Thyroid gland (tissue), 4 donors: ENCODE measurements at places on chromosomes 3 and 15. TPM values are rescaled to one million over a fixed set of nuclear protein-coding genes. Genes with fewer than 3 reads are reported as not detected.

The CLDN18 gene
- total RNA-seq = not detected

- H3K27ac ChIP-seq = peak overlapping the region; percentile 92
- peak; percentile 92 for DNase-seq
- peak overlapping the region; percentile 19 for H3K4me3 ChIP-seq
- no peaks in the 10 kb centered on the region for H3K36me3 ChIP-seq
Measured at GRCh38 chr3:156605686-156606605, 51.0 kb upstream of the SSR3 start.

DNA sequence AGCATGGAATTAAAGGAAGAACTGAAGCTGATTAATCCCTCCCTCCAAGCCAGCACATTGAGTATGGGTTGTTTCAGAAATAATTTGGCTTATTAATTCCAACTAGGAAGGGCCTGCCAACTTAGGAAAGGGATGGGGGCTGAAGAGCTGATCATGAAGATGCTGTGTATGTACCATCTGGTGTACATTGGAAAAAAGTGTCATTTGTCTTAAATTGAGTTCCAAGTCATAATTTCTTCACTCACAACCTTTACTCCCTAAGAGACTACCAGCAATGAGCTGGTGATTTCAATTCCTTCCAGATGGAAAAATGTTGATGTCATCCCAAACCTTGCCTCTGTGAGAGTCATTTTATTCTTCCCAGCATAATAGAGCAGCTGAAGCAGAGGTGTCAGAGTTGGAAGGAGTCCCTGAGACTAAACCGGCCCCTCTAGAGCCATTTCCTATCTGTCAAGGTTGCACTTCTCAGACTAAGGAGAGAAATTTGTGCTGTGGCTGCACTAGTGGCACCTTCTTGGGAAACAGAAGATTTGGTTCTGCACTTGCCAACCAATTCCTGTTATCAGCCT, 79.4 kb downstream of the GTPBP8 start:
- no peaks in the 10 kb centered on the region for H3K27me3 ChIP-seq
- H3K27ac ChIP-seq = no peak overlapping the region
- H3K4me3 ChIP-seq = no peak overlapping the region

- peak overlapping the region; percentile 37 for H3K27ac ChIP-seq
- DNase-seq = no peak
- H3K4me3 ChIP-seq = no peak overlapping the region
- no peaks in the 10 kb centered on the region for H3K36me3 ChIP-seq
- H3K27me3 ChIP-seq = no peaks in the 10 kb centered on the region
Measured at GRCh38 chr3:12483410-12483809, 870 bp upstream of the TSEN2 start.

- no peak overlapping the region for H3K4me3 ChIP-seq
- H3K27ac ChIP-seq = no peak overlapping the region
- peak; percentile 8 for DNase-seq
- H3K4me1 ChIP-seq = peaks cover 7% of the 10 kb centered on the region
- no peaks in the 10 kb centered on the region for H3K36me3 ChIP-seq
Measured at GRCh38 chr3:129868912-129869311, 24.6 kb downstream of the TMCC1 start.
